Breast epithelium (tissue), 4 donors: ENCODE measurements at places on chromosomes 2 and 18.
A peak's percentile ranks its signal among the peaks of the same experiment; 100 is the strongest.

- DNase-seq: no peak
Observed at GRCh38 chr18:60411715-60412114, 39.1 kb upstream of the MC4R start.

DNA sequence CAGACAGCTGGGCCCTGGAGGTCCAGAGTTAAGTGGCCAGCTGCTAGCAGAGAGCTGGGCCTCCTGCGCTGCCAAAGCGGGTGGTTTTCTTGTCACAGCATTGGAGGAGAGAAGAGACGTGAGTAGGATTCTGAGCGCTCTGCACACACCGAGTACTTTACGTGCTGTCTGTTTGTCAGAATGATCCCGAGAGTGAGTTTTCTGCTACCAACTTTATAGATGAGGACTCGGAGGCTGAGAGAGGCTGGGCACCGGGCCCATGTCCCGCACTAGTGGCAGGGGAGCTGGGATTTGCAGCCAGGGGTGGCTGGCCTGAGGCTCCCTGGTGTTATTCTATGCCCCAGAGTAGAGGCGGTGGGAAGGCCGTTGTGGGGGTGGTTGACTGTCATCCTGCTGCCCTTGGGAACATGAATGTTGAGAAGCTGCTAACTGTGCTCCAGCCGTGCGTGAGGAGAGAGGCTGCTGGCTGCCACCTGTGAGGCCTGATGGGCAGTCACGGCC is 36.3 kb upstream of the MBP start:
- no peak for DNase-seq

DNA sequence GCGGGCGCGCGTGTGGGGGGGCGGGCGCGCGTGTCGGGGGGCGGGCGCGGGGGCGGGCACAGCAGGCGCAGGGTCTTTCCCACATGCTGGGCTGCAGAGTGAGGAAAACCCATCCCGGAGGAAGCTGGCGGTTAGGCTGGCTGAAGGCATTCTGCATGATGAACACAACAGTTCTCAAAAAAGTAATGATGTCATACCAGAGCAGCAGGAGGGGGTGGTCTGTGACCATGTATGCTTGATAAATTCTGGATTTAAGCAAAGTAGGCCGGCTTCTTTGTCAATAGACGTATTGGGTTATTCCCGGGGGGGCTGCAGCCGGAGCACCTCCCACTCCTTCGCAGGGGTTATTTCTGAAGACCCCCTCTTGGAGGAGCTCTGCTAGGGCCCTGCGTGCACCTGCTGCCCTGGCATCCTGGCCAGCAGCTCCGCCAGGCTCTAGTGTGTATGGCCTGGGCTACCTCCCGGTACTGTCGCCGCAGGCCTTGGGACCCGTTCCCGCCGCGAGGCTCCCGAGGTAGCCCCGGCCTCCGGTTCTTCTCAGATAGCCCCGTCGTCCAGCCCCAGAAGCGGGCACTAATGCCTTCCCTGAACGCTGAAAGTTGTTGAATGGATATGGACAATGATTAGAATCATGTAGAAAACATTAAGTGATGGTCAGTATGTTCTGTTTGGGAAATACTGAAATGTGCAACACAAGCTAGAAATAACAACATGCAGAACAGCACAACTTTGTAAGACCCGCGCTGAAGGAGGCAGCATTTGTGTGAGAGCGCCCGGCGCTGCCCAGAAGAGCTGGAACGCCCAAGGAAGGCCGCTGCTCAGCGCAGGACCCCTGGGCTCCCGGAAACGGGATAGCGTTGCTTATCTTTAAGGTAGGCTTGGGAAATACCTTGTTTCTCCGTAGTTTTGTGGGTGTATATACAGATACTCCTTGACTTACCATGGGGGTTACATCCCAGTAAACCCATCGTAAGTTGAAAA is 101.4 kb upstream of the RAB6C start:
- no peak for DNase-seq

- no peak for DNase-seq
Observed at GRCh38 chr2:189225032-189225431, 45.5 kb upstream of the COL5A2 start.

GRCh38 chr2:189685540-189686229 is 11.2 kb downstream of the ANKAR start:
- DNase-seq: no peak

GRCh38 chr18:48952287-48953103 is 1.7 kb upstream of the SMAD7 start:
- DNase-seq: peak; percentile 79

DNA sequence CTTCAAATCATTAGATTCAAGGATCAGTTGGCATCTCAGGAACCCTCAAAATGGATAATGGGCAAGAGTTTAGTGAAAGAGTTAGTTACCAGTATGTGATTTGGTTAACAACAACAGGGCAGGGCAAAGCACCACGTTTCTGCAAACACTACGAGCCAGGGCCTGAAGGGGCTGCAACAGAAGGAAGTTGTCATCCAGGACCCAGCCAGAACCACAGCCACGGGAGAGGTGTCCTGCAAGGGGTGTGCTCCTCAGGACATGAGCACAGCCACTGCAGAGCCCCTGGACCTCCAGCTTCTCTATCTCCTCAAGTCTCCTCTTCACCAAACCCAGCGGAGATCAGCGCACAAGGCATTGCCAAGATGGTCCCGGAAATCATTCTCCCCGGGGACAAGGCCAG is 173.3 kb upstream of the PIEZO2 start:
- no peak for DNase-seq

DNA sequence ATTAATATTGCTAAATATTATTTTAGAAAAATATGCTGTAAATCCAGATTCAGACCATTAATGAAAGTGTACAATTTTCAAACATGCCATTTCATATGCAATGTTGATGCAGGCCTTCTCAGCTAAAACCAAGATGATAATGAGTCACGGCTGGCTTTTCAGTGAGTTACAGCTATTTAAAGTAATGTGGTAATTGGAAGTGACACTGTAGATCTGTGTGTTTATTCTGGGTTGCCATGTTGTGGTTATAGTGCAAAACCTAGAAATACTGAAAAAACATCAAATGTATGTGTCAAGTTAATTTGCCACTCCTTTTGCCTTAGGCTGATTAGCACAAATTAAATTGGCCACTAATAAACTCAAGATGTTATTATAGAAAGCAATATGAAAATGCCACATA is 506.6 kb downstream of the ERBB4 start:
- no peak for DNase-seq

DNA sequence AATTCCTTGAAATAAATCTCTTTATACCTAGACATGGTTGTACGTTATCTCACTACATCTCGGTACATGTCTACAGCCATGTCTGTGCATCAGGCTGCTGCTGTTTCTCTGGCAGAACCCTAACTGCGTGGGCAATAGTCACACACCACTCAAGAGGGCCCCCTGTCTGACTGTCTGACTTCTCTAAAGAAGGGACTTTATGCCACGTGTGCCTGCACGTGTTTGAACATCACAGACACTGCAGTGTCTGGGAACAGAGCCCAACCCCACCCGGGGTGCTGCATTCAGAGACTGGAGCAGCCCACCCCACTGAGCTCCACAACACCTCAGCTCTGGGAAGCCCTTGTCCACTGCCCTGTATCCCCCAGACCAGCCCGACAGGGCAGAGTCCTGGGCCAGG is 55.0 kb downstream of the KIF1A start:
- DNase-seq: no peak

- no peak for DNase-seq
Observed at GRCh38 chr18:32930695-32931301, 158.0 kb upstream of the KLHL14 start.

GRCh38 chr2:224734949-224735348 is 18.8 kb upstream of the CCDC195 start:
- DNase-seq: no peak

DNA sequence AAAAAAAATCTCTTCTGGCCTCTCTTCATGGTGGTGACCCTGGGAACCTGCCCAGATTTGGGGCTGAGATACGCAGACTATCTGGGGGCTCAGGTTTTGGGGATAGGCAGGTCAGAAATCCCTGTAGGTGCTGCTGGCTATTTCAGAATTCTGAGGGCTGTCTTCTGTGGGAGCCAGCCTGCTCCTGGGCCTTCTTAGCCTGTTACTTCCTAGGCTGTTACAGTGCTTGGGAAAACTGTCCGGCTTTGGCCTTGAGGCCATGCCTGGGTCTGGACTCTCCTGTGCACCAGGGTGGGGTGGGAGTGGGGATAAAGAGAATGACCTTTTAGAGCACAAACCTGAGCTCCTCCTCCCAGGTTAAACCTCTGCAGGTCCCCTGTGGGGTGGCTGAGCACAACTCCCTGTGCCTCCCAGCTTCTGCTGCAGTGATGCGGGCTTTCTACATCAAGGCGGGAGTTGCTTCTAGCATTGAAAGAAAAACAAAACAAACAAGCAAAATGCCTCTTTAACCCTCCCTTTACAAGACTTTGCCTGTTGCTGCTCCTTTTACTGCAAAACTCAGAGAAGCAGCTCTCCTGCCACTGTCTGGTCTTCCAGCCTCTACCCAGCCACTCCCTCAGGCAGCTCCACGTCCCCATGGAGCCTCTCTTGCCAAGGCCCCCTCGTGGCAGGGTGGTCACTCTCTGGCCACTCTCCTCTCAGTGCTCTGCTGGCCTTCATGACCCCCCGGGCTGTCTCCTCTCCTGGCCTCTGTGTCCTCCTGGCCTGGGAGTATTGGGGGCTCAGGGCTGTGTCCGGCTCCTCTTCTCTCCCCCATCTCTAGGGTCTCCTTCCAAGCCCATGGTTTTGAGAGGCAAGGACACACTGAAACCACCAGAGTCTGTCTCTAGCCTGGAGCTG is 293.0 kb upstream of the HS6ST1 start:
- DNase-seq: no peak

DNA sequence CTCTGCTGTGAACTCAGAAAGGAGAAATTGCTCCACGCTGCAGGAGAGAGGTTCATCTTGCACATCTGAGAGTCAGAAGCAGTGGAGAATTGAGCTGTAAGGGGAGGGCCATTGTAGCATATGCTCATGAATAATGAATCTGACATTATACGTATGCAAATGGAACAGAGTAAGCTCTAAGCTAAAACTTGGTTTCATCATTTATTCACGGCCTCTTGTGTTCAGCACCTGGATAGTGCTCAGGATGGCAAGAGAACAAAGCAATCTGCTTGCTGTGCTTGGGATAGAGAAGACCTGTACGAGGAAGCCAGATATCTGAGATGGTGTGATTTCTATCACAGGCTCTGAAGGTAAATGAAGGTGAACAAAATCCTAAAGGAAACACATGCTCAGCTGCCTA is 87.9 kb upstream of the GCFC2 start:
- DNase-seq: no peak

GRCh38 chr2:241739651-241740050 is 5.2 kb downstream of the D2HGDH start:
- DNase-seq: no peak

DNA sequence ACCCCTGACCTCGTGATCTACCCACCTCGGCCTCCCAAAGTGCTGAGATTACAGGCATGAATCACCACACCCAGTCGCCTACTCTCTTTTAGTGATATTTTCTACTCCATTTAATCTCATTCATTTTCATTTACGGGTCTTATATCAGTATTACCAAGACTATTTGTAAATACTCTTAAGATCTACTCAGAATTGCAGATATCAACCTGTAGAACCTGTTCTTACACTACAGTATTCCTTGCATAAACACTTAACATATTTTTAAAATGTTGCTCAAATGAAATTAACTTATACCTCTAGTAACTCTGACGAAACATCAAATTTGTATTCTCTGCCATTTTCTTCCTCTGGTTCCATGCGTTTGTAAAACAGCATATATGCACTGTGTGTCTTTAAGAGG is 79.3 kb downstream of the C2orf74 start:
- no peak for DNase-seq

GRCh38 chr2:216436383-216436782 is 24.1 kb downstream of the SMARCAL1 start:
- no peak for DNase-seq

DNA sequence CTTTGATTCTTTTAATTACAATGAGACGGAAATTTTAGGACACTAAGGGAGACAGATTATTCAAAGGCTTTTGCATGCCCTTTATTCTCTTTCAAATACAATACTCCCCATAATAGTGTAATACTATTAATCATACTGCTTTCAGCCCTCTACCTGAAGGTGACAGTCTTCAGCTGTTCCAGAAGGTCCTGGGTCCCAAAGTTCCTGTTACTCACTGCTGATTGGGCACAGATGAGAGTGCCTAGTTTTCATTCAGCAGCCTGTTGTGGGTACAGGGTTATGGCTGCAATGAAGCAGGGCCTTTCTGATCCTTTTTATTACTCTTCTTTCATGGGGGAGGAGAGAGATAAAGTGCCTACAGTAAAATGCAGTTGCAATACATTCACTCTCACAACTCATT is 80.2 kb downstream of the NUP35 start:
- DNase-seq: no peak

DNA sequence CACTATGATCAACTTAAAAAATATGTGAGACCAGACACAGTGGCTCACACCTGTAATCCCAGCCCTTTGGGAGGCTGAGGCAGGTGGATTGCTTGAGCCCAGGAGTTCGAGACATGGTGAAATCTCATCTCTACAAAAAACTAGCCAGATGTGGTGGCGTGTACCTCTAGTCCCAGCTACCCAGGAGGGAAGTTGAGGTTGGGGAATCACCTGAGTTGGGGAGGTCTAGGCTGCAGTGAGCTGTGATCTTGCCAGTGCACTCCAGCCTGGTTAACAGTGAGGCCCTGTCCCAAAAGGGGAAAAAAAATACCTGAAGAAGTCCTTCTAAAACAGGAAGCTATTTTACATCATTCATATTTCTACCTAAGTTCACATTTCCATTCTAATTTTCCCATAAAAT is 144.0 kb downstream of the EML6 start:
- no peak for DNase-seq

- no peak for DNase-seq
Observed at GRCh38 chr2:156864325-156864724, 393.2 kb upstream of the GALNT5 start.

GRCh38 chr18:78587096-78587495 is 392.5 kb upstream of the SALL3 start:
- no peak for DNase-seq

- no peak for DNase-seq
Observed at GRCh38 chr2:117786520-117786919, 28.0 kb upstream of the DDX18 start.

DNA sequence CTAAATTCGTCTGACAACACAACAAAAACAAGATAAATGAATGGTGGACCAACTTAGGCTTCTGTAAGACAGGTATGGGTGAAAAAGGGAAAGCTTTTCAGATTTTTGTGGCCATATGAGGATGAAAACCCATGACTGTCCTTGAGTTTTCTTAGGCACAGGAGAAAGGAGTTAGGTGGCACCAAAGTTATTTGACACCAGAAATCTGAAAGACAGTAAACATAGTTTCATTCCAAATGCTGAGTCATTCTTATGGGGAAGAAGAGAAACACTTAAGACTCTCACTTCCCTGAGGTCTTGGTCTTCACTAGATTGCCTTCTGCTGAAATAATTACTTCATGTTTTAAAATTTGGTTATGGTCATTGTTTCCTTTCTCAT is 5.2 kb upstream of the GPD2 start:
- DNase-seq: no peak

GRCh38 chr18:28946471-28946870 is 769.5 kb upstream of the CDH2 start:
- DNase-seq: no peak

GRCh38 chr2:65349863-65350262 is 82.5 kb downstream of the SPRED2 start:
- DNase-seq: no peak
